Stimulated activated naive B cell treated with anti-CD40 and anti-IgM and Interleukin-4, amounts not matched to agents 10 μg/mL and 1 μg/mL and 100 μg/mL, for 72 hours (primary cell): ENCODE measurements at places on chromosomes 3 and 15.

DNA sequence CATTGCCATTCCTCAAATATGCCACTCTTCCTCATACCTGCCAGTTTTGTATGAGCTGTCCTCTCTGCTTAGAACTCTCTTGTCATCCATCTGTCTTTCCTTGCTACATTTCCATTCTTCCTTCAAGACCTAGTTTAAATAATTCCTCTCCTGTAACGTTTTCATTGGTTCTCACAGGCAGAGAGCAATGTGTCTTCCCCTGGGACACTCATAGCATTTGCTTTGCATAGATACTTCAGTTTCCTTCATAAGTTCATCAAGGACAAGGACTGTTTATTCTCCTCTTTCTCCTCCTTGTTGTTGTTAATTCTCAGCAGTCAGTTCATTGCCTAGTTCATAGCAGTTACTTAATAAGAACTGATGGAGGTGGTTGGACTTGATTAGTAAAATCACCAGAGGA lies 10.5 kb downstream of the NR2C2 start:
- no peak for DNase-seq

DNA sequence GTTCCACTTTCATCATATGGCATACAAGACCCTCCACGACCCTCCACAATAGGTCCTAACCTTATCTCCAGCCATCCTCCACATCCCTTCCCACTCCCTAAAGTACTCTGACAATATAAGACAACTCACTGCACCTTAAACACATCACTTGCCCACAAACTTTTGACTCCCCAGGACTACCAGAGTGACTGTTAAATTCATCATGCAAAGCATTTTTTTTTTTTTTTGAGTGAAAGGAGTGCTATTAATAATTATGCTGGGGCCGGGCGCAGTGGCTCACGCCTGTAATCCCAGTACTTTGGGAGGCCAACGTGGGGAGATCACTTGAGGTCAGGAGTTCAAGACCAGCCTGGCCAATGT lies 55.8 kb downstream of the OSBPL10 start:
- no peak for DNase-seq

- no peak for DNase-seq
Measured at GRCh38 chr3:27927882-27928281, 205.8 kb upstream of the EOMES start.

- DNase-seq: no peak
Measured at GRCh38 chr3:9098716-9099675, 135.7 kb upstream of the RAD18 start.

DNA sequence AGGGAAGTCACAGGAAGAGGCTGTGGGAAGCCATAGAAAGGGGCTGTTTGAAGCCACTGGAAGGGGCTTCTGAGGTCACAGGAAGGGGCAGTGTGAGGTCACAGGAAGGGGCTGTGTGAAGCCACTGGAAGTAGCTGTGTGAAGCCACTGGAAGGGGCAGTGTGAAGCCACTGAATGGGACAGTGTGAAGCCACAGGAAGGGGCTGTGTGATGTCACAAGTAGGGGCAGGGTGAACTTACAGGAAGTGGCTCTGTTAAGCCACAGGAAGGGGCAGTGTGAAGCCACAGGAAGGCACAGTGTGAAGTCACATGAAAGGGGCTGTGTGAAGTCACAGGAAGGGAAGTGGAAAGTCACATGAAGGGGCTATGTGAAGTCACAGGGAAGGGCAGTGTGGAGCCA lies 33.1 kb downstream of the GASK1A start:
- DNase-seq: no peak

DNA sequence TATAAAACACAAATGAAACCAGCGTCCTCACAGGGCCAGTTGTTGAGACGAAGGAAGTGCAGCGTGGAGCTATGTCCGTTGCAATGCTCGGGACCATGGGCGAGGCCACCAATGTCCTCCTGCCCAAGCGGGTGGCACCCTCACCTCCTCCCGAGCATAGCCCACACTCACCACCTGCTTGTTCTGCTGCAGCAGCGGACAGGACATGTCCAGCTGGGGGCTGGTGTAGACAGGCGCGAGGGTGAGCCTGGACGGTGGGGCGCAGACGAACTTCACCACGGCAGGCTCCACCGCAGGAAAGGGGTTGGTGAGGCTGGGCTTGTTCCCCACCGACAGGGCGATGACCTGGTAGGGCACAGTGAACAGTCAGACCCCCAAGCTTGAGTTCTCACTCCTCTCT lies 62.1 kb downstream of the NUP210 start:
- DNase-seq: no peak

DNA sequence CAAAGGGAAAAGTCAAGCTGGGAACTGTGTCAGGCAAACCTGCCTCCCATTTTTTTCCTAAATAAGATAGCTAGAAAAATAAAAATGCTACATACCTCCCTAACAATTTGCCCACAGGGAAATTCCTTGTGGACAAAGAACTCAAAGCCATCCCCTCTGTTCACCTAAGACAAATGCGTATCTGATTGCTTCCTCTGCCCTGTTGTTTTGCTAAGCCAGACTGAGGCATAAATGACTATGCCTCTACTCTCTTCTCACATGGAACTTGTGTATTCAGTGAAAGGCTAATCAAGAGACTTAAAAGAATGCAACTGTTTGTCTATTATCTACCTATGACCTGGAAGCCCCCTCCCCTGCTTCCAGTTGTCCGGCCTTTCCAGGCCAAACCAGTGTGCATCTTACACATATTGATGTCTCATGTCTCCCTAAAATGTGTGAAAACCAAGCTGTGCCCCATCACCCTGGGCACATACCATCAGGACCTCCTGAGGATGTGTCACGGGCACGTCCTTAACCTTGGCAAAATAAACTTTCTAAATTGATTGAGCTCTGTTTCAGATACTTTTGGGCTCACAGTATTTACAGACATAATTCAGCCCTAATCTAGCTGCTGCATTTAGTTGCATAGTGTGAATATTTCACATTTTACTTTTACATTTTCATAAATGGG lies 15.8 kb downstream of the CHD2 start:
- no peak for DNase-seq

GRCh38 chr15:50764461-50765194 lies 878 bp downstream of the SPPL2A start:
- DNase-seq: no peak
